ENCODE measurements at places on chromosomes 1 and 21.

GRCh38 chr1:200267458-200267857, 142.4 kb downstream of the ZNF281 start:
- no peak for DNase-seq

DNA sequence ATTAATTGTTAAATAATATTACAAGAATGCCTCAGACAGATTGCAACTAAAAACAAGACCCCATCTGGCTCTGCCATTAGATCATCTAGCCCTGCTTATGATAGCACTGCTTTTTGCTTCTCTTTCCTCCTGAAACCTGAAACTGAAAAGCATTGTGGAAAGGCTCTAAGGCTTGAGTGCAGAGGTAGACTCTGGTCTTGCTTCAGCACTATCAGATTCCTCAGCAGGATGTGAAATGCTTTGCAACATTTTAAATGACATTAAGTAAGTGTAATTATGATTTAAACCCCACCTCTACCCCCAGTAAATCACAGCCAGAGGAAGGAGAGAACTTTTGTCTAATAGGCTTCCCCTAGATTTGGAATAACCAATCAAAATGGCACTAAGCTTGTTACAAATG, 32.9 kb downstream of the PHC2 start:
- no peak for DNase-seq

GRCh38 chr1:180185971-180186645, 31.4 kb downstream of the QSOX1 start:
- DNase-seq = no peak

GRCh38 chr1:151512801-151513625, 1.8 kb downstream of the CGN start:
- no peak for DNase-seq

- DNase-seq = peak; percentile 77
Observed at GRCh38 chr1:155324717-155325602, 4.3 kb downstream of the RUSC1 start.

DNA sequence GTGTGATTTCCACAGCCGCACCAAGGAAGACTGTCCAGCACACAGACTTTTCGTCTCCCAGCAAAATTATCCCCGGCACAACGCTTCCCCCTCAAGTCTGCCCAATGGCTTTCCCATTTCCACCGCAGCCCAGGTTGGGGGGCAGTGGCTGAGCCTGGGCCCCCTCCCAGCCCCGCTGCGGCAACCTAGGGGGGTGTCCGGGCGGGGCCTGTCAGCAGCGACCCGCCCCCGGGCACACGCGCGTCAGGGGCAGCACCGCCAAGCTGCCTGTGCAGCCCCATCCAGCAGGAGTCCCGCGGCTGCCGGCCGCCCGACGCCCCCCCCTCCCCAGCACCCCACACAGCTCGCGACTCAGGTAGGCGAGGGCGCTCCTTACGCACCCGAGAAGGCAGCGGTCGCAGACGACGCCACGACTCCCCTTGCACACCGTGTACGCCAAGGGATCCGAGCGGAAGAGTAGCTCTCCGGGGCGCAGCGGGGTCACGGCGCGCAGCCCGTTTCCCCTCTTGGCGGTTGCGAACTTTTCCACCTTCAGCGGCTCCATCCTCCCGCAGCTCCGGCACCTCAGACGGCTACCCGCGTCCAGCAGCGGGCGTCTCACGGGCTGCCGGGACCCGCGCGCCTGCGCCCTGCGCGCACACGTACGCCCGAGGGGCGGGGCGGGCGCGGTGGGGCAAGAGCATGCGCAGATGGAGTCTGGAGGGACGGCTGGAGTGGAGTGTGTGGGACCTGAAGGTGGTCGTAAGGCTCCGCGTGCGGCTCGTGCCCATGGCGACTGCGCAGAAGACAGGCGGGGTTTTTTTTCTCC, at the start of gene SMYD3:
Gene SMYD3 (minus strand): TSS at position 606 of the 808 bp plus-strand sequence.
- DNase-seq = peak; percentile 89

- DNase-seq = peak; percentile 80
Observed at GRCh38 chr1:233240829-233241682, 54.5 kb downstream of the PCNX2 start.

- DNase-seq = no peak
Observed at GRCh38 chr21:42453224-42453985, 42.6 kb downstream of the RSPH1 start.

DNA sequence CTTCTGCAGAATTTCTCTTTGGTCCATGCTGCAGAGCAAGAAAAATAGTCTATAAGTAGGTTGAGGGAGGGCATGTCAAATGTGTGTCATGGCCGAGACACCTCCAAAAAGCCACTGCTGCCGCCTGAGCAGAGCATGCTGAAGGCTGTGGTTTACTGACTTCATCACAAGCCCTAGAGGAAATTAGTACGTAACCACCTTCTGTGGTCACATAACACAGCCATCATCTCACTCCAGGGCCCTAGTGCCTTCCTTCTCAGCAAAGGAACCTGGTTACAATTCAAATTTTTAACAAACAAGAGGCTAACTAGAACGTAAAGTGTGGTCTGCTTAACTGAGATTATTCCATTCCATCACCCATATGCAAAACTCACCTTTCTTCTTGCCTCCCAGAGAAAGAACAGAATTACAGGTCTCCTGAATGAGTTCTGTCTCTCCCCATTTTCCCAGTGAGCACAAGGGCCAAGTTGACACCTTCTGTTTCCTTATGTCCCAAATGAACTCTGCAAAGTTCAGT, at the start of gene PTPN22:
Gene PTPN22 (minus strand): TSS at position 116 of the 517 bp plus-strand sequence.
- no peak for DNase-seq

DNA sequence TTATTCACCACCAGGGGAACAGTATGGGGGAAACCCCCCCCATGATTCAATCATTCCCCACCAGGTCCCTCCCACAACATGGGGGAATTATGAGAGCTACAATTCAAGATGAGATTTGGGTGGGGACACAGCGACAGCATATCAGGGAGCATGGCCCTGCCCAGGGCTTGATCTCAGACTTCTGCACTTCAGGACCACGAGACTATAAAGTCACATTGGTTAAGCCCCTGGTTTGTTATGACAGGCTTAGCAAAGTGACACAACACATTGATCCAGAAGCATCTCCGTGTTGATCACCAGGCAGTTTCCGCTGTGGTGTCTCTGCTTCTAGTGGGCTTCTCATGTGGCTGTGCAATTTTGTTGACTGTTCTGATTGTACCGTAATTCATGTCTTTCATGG, 312.7 kb upstream of the C1orf174 start:
- no peak for DNase-seq

GRCh38 chr1:230681599-230681998, 32.3 kb downstream of the AGT start:
- peak; percentile 55 for DNase-seq

DNA sequence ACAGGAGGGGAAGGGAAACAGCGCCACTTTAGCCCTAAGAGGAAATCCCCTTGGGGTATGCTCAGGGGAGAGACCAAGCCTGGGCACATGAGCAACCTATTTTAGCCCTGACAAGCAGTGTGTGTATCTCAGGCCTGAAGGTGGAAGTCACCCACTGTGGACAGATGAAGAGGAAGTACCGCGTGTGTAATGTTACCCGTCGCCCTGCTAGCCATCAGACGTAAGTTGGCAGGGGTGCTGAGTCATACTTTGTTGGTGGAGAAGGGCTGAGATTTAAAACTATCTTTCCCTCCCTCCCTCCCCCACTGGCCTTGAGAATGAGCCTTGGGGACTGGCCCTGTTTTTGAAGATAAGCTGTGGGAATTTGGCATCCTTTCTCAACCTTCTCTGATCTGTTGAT, 11.2 kb downstream of the AGO1 start:
- DNase-seq = no peak

DNA sequence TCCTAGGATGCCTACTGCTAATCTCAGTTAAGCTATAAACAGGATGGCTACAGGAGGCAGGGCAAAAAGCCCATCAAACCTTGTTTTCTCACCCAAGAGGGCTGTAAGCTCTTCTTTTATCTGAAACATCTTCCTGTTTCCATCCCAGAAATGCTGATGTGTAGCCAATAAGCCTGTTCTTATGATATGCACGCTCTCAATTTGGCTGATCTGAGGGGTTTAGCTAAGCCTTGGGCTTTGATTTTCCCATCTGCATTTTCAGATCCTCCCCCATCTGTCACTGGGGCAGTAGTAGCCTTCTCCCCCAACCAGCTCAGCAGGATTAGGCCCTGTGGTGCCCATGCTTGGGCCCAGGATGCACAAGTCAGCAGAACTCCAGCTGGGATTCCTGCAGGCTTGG, 105.0 kb downstream of the BRINP2 start:
- no peak for DNase-seq

DNA sequence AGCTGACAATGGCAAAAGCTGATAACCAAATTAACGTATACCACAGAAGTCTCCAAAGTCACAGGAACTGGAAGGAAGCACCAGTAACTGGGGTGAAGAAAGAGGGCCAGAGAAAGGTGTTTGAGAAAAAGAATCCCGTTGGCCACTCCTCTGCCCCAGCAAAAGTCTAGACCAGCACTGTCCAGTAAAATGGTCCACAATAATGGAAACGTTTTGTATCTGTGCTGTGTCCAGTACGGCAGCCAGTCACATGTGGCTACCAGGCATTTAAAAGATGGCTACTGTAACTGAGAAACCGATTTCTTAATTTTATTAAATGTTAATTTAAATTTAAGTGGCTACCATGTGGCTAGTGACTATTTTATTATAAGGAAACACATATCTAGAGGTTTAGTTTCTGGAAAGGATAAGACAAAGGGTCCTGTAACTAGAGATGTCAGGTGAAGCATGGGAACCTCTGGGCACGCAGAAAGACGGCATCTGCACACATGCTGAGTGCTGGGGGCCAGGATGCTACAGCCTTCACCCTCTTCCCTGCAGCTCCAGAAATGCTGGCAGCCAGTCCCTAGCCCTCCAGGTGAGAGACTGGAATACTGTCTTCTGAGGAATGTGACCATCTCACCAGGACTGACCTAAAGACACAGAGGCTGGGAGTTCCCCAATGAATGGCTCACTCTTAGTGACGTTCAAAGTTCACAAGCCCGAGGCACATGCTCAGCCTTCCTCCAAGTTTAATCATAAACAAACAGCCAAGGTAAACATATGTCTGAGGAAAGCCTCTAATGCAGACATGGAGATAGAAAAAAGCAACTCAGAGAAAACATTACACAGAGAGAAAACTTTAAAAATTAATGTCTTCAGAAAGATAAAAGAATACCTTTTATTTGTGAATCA, 50.7 kb downstream of the JAK1 start:
- DNase-seq = no peak

DNA sequence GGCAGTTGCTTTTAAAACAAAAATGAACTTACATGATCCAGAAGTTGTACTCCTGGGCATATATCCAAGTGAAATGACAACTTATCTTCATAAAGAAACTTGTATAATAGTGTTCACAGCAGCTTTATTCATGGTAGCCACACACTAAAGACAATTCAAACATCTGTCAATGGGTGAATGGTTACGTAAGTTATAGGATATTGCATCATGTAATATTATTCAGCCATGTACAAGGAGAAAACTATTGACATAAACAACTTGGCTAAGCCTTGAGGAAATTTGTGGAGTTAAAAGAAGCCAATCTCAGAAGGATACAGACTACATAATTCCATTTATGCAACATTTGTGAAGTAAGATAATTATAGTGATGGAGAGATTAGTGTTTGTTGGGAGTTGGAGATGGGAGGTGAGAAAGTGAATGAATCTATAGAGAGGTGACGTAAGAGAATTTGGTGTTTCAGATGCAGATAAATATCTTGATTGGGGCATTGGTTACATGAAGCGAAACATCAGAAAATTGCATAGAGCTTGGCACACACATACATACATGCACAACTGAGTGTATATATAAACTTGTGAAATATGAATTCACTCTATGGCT, 49.9 kb upstream of the GRIK1 start:
- DNase-seq = no peak

- DNase-seq = no peak
Observed at GRCh38 chr21:45870851-45871615, 110.5 kb upstream of the COL6A1 start.

GRCh38 chr21:37118187-37118826, 45.3 kb downstream of the TTC3 start:
- no peak for DNase-seq

- no peak for DNase-seq
Observed at GRCh38 chr21:32183396-32183795, 95.5 kb downstream of the MIS18A start.

DNA sequence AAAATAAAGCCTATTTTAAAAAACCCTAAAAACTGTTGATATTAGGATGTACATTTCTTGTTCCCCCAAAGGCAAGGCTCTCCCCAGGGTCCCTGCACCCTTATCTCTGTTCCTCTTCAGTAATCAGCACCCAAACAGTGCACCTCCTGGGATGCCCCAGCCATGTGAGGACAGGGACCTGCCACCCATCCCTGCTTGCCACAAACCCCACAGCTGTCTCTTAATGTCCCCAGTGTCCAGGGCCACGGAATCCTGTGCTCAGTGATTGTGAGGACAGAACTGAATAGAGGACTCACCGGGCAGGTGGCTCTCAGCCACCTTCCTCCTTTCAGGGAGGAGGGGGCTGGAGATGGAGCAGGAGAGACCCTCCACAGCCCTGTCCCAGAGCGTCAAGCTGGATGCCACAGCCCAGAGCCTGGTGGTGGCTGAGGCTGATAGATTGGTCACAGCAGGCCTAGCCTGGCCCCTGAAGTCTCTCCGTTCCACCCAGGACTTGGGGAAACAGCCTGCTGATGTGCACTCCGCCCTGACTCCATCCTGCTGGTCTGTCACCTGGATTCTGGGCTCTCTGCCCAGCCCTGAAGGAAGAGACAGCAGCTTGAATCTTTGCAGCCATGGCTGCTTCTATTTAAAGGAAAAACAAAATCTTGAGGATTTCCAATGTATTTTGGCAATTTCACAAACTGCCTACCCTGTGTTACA, 23.1 kb downstream of the RNF187 start:
- DNase-seq = peak; percentile 4

DNA sequence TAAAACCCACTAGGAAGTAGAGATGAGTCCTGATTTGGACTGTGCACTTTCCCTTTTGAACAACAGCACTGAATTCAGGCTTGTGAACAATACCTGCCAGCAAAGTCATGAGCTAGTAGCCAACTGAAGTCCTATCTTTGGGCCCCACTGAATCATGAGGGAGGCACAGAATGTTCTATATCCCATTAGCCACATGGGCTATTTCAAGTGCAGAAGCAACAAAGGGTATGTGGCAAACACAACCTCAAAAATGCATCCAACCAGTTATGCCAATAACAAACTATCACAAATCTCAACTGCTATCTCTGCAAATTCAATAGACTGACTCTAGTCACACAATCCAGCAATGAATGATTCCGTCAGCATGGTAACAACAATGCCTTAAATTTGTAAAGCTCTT, 276.0 kb downstream of the MRPL39 start:
- DNase-seq = no peak

GRCh38 chr1:218852527-218852926, 321.2 kb upstream of the LYPLAL1 start:
- DNase-seq = no peak

DNA sequence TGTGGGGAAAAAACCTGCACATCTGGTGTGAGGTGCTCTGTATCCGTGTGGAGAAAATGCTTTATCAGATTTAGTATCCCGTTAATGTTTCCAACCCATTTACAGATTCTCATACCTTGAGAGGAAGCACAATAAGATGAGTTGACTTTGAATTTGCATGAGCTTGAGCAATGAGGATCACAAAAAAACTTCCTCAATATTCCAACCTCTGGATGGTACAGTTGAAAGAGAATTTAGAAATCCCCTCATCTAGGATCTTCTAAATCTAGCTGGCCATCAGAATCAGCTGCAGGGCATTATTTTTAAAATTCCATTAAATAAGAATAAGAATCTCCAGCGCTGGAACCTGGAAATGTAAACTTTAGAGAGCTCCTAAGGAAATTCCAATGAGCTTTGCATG, 82.5 kb upstream of the NR5A2 start:
- DNase-seq = no peak

Data from HEK293T (cell line).